ENCODE measurements at places on chromosomes 5 and 9.

GRCh38 chr5:147876626-147877025, 1.9 kb upstream of the SCGB3A2 start:
- DNase-seq, result no peak

DNA sequence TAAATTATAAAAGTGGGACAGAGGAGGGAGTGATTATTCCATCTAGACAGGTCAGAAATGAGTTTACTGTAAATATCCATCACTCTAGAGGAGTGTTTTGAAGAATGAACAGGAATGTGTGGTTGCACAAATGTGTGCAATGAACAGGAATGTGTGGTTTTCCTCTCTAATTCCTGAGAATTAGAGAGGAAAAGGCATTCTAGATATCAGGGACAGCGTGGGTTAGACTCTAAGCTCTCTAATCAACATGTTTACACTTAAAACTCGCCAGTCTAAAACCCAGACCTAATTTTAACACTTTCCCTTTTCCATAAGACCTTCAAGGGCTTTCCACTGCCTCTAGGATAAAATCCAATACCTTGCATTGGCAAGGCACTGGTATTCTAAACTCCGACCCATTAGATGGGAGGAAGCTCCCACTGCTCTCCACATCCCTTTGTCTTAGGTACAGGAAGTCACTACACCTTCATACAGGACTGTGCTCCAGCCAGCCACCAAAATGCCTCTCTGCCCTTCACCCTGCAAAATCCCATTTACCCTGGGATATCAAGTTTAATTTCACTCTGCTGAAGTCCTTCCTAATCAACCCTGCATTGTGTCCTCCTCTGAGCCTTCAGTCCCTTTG, 67.9 kb downstream of the NFIB start:
- DNase-seq, result no peak

- DNase-seq, result peak; percentile 6
These were observed 729 bp upstream of the RORB start for GRCh38 chr9:74496406-74496805.

DNA sequence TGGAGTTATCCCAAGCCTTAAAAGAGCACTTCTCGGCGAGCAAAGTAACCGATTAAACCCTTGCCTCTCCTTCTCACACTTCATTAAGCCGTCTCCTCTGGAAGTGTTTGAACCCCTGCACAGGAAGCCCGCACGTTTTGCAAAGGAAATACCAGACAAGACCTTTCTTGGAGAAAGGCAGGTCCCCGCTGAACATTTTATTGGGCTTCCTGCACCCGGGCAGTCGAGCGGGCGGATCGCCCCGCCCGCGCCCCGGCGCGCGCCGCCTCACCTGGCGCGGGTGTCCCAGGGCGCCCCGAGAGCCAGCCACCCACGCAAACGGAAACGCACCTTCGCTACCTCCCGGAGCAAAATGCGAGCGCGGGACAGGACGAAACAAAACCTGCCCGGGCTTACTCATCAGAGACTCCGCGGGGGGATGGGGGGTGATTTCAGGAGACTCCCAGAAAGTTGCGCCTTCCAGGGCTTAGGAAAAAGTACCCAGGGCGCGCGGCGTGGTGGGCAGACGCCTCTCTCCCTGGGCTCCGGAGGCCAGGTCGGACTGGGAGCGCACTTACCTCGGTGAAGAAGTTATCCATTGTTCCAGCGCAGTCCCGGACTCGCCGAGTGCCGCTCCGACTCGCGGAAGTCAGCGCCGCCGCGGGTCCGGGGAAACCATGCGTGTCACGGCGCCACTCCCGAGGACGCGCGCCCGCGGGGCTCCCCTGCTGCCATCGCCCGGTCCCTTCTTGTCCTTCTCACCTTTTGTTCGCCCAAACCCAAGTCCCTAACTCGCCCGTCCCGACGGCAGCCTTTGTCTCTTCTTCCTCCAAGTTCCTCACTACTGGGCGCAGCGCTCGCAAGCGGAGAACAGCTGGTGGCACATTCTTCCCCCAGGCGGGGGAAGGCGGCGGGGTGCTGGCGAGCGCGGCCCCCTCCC, 598 bp downstream of the MYO10 start:
- DNase-seq, result peak; percentile 25

DNA sequence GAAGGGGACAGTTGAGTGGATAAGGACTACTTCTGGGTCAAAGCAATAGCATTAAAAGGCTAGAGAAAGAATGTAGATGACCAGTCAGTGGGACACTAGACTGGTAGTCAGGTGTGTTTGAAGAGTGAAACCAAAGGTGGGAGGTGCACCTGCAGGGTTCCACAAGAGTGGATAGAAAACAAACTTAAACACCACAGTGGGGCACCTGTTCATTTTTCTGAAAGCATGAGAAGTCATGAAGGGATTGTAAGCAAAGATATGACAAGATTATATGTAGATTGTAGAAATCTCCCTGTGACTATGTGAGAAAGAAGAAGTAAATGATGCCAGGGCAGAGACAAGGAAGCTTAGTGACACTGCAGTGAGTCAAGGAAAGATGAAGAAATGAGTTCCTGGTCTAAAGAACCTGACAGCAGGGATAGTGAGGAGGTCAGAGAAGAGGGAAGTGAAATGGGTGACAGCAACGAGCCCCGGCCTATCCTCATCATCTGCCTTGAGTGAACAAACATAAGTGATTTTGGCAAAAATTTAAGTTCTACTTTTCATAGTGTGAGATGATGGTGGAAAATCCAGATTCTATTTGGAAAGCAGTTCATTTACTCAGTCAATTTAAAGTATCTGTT, 296.9 kb downstream of the TLE4 start:
- DNase-seq, result no peak

DNA sequence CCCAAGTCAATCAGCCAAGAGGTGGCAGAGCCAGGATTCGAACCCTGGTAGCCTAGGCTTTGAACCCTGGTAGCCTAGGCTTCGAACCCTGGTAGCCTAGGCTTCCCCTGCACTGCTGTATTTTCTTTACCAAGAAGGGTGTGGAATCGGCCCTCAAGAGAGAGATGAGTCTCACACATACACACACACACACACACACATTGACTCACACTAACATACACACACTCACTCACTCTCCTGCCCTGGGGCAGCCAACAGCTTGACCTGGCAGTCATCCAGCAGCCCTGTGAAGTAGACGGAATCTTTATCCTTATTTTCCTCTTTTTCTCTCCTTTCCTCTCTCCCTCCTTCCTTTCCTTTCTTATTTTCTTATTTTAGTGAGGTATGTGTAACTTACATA, 55.4 kb upstream of the RPL26L1 start:
- no peak for DNase-seq

DNA sequence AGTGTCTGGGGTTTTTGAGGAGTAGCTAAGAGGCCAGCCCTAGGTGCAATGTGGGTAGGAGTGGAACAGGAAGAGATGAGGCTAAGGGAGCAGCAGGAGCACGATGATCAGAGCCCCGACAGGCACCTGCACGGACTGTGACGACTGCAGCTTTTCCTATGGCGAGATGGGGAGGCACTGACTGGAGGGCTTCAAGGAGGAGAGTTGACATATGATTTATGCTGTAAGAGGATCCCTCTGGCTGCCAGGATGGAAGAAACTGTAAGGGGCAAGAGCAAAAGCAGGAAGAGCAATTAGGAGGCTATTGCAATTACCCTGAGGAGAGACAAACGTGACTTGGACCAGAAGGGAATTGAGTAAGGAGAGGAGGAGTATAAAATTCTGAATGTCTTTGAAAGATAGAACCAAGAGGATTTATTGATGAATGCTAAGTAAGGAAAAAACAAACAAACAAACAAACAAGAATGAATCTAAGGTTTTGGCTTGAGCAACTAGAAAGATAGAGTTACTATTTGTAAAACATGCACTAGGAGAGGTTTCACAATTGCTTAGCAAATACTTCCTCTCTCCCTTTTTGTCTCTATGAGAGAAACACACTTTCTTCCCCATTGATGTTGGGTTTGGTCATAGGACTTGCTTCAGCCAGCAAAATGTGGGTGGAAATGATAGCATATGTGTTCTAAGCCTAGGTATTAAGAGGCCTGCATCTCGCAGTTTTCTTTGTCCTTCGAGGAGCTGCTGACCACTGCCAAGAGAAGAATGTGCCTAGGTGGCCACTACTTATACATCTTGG, 32.9 kb downstream of the TRPC7 start:
- no peak for DNase-seq

DNA sequence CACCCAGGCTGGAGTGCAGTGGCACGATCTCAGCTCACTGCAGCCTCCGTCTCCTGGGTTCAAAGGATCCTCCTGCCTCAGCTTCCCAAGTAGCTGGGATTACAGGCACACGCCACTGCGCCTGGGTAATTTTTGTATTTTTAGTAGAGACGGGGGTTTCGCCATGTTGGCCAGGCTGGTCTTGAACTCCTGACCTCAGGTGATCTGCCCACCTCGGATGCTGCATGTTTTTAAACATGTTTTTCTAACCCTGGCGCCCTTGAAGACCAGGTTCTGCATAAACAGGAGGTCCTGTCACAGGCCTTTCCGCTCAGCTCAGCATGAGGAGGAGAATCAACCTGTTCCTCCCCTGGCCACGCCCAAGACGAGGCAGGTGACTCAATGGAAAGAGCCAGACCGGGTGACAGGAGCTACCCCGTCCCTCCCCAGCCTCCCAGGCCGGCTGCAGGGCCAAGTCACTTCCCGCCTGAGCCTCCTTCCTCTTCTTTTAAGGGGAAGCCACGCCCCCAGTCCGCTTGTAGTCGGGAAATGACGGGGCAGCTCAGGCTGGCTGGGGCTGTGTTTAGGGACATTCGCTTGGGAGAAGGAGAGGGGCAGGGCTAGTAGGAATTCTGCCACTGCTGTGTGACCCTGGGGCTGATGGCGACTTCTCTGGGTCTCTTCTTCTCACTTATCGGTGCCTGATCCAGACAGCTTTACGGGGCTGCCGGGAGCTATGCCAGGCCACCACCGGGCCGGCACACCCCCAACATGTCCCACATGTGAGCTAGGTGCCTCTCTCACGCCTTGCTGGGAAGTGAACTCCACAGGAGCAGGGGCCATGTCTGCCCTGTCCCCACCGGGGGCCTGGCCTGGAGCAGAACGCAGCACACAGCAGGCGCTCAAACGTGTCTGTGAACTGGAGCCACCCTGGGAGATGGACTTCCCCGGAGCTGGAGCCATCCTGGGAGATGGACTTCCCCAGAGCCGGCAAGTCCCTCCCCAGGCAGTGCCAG, 6.1 kb downstream of the NOTCH1 start:
- no peak for DNase-seq

- no peak for DNase-seq
These were observed 21.7 kb upstream of the ADAMTSL1 start for GRCh38 chr9:18452276-18452675.

DNA sequence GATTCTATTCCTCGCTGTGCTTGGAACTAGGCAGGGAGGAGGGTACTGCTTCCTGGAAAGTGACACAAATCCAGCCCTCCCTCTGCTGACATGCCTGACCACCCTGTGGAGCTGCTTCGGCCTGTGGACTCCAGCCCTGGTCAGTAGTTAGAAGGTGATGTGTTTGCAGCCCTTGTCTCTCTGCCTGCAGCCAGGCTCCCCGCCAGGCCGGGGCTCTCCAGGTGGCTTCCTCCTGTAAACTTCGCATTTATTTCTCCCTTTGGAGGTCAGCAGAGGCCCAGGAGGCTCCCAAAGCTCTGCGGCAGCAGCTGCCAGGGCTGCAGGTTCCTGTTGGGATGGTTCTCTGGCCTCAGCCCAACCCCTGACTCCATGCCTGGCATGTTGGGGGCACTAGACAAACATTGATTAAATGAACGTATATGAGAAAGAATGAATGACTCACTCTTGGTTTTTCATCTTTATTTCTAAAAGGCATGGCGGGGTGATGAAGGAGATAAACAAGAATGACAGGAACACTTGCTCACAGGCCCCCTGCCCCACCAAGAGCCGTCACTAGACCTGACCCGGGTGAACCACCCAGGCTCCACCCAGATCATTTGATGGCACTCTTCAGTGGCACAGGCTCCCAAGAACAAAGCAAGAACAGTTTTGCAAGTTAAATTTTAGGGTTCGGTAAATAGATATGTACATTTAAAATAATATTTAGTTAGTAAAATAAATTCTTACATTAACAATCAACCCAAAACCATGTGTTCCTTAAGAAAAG, 8.4 kb upstream of the IRX2 start:
- DNase-seq, result no peak

DNA sequence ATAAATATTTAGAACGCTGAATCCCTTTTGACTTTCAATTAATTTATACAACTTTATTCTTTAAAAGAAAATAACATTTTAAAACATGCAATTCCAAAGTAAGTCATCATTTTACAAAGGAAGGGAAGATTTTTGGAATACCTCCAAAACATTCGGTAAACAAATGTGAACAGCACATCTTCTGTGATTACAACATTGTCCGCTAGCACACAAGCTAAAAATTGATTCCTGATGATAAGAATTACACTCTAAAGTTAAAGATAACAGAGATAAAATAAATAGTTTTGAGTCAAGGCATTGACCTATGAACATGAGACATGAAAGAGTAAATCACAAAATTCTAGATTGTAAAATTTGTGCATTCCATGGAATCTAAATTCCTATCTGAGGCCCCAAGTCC, 56.2 kb upstream of the TRAF1 start:
- DNase-seq, result no peak

DNA sequence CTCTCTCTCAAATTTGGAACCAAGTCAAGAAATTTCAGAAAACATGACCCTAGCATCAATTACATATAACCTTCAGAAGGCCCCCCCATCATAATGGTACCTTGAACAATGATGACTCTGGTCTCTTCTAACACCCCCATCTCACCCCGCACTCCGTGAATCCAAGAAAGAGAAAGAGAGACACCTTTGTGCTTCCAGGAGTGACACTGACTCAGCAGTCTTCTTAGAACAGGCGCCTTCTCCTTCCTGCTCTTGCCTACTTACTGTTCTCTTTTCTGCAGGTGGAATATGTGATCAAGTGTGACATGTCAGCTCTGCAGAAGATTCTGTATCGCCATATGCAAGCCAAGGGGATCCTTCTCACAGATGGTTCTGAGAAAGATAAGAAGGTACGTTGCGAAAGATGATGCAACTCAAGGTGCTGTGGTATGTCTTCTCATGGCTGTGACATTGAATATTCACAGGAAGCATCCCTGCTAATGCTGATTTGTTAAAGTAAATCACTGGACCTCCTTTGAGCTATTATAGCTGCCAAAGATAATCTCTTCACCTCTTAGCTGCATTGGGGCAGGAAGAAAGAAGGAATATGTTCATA, 81.3 kb downstream of the SMARCA2 start:
- DNase-seq, result no peak

DNA sequence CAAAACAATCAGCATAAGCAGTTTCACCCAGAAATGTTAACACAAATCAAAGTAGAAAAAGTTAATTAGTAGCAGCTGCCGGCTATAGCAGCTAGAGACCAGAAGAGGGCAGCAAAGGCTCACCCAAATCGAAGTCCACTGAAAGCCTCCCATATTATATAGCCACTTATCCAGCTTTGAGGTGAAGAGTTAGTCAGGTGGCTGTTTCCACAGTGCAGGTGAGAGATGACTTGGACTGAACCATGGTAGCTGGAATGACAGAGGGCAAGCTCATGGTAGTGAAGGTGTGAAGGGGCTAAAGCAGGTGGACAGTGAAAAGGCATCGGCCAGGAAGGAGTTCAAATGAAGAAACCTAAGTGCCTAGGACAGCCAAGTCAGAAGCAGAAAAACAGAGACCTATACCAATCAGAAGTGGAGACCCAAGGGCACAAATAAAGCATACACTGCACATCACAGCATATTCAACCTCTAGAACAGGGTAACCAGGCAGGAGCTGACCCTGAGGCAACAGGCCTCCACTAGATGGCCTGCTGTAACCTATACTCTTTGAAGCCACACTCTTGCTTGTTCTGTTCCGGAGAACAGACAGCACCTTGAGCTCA, 7.2 kb upstream of the RNF38 start:
- peak; percentile 88 for DNase-seq
